Activated T-helper 2 cell treated with anti-CD3 and anti-CD28 coated beads, Interferon-gamma antibody, Interleukin-2, Interleukin-4, amounts not matched to agents 10 μg/mL and 5 μg/mL and 100 μg/mL, durations not matched to agents 14 hours and 24 hours and 36 hours (primary cell): ENCODE measurements at places on chromosomes 12 and 14. TPM values are rescaled to one million over a fixed set of nuclear protein-coding genes. Genes with fewer than 3 reads are reported as not detected.
A peak's percentile ranks its signal among the peaks of the same experiment; 100 is the strongest.

DNA sequence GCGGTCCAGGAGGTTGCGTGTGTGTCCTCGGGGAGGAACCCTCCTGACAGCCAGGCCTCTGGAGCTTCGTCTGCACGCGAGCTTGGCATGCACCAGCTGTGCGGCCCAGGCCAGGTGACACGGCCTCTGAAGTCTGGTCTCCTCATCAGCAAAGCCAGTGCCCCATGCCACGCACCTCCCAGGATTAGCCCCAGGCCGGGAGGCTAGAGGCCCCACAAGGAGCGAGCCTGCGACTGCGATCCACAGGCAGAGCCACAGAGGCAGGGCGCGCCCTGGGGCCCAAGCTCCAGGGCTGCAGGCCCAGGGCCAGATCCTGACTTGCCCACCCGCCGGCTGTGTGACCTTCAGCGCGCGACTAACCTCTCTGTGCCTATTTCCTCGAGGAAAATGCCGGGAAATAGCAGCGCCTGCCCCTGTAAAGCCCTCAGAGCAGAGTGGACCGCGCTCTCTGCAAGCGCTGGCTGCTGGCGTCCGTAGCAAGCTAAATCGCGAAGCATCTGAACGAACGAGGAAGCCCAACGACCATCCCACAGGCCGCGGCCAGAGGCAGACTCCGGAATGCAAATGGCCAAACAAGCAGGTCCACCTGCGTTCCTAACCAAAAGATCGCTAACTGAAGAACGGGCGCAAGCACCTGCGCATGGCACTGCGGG lies 492 bp upstream of the BTBD6 start:
- no peaks in the 10 kb centered on the region for H3K27me3 ChIP-seq
- peak overlapping the region; percentile 3 for H3K27ac ChIP-seq
- DNase-seq, result no peak

- no peaks in the 10 kb centered on the region for H3K36me3 ChIP-seq
- H3K4me1 ChIP-seq, result peaks cover 2% of the 10 kb centered on the region
- H3K4me3 ChIP-seq, result no peak overlapping the region
- H3K27ac ChIP-seq, result no peak overlapping the region
These were observed 34.5 kb downstream of the HMGA2 start for GRCh38 chr12:65858831-65859230.

GRCh38 chr14:23025151-23025814 lies 9.4 kb downstream of the PSMB5 start:
- H3K36me3 ChIP-seq, result peaks cover 60% of the 10 kb centered on the region
- peaks cover 47% of the 10 kb centered on the region for H3K4me1 ChIP-seq
- H3K4me3 ChIP-seq, result peak overlapping the region; percentile 6
- H3K27ac ChIP-seq, result peak overlapping the region; percentile 70
- DNase-seq, result no peak
- H3K27me3 ChIP-seq, result no peaks in the 10 kb centered on the region

DNA sequence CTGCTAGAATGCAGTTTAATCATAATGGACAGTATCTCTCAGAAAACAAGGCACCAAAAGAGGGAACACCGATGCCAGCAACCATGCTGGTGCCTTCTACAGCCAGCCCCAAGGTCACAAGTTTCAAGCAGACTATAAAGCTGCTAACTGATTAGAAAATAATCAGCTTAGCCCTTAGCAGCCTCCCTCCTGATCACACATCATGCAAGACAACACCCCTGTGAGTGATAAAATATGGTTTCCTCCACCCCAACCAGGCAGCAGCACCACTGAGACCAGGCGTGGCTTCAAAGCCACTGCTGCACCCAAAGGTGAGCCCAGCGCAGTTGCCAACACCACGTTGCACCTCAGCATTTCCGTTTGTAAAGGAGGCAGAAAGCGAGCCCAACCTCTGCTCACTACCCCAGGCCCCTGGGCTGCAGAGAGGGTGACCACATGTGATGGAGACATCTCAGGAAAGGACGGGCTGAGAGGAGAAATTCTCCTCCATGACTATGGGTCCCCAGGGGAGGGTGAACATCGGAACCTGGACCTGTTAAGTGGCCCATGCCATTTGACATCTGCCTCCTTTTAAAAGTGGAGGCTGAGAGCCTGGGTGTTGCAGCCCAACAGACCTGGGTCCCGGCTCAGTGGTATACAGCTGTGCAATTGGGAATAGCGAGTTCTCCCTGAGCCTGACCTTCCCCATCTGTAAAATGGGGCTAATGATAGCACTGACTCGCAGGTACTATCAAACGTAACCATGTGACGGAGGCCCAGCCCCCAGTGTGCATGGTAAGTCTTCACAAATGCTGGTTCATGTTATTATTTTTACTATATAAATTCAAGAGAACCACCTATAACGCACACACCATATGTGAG lies 11.5 kb downstream of the ZFP36L1 start:
- H3K36me3 ChIP-seq, result peaks cover 5% of the 10 kb centered on the region
- peak; percentile 66 for DNase-seq
- H3K4me1 ChIP-seq, result peaks cover 68% of the 10 kb centered on the region
- H3K27ac ChIP-seq, result peak overlapping the region; percentile 92
- H3K4me3 ChIP-seq, result peak overlapping the region; percentile 67

DNA sequence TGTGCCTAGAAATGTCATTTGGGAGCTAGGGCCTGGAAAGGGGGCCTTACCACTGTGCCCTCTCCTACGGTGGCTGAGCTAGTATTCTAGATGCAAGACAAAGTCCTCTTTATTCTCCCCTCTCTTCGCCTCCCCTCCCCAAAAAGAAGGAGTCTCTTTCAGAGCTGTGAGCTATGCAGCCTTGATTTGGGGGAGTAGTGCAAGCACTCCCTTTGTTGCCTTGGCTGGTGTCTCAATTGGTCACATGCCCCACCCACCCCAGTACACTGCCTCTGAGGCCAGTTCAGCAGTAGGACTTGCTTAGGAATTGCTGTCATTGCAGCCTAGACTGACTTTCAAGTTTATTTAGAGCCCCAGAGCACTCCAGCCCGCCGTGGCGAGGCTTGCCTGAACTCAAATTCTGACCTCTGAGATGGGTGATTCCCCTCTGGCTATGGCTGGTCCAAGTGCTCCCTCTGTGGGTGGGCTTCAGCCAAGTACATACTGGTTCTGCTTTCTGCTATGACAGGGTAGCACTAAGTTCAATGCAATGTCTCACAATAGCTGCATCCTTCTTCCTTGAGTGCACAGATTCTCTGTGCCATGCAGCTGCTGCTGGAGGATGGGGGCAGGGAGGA lies 37.0 kb upstream of the FBXO33 start:
- no peak overlapping the region for H3K4me3 ChIP-seq
- no peak overlapping the region for H3K27ac ChIP-seq
- DNase-seq, result no peak
- H3K4me1 ChIP-seq, result peaks cover 2% of the 10 kb centered on the region
- H3K27me3 ChIP-seq, result peaks cover 10% of the 10 kb centered on the region

DNA sequence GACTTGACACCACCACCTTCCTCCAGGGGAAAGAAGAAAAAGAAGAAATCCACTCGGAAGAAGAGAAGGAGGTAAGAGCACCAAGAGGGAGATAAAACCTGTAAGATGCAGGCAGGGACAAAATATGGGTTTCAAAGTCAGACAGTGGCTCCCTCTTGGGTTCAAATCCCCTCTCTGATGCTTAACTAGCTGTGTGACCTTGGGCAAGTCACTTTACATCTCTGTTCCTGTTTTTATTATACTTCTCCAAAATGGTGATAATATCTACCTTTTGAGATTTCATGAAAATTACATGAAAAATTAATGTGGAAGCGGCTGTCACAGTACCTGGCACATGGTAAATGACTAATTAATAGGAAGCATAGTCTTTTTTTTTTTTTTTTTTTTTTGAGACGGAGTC lies 64.4 kb upstream of the HSPB8 start:
- no peaks in the 10 kb centered on the region for H3K36me3 ChIP-seq
- H3K27ac ChIP-seq, result no peak overlapping the region
- no peak for DNase-seq
- H3K4me1 ChIP-seq, result no peaks in the 10 kb centered on the region

DNA sequence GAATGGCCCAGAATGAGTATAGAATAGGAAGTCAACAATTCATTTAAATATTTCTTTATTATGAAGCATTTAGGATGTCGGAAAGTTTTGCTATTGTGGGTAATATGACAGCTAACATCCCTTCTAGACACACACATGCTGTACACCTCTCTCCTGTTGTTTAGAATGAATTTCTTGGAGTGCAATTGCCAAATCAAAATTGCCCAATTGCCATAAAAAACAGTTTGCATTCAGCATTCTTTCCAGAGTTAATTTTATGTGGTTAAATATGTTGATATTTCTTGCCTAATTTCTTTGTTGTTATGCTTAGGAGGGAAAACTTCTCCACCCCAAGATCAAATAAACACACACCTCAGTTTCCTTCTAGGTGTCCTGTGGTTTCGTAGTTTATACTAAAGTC lies 16.9 kb upstream of the SMCO2 start:
- no peaks in the 10 kb centered on the region for H3K27me3 ChIP-seq
- H3K4me3 ChIP-seq, result no peak overlapping the region
- peaks cover 23% of the 10 kb centered on the region for H3K4me1 ChIP-seq
- peaks cover 30% of the 10 kb centered on the region for H3K36me3 ChIP-seq
- no peak overlapping the region for H3K27ac ChIP-seq

DNA sequence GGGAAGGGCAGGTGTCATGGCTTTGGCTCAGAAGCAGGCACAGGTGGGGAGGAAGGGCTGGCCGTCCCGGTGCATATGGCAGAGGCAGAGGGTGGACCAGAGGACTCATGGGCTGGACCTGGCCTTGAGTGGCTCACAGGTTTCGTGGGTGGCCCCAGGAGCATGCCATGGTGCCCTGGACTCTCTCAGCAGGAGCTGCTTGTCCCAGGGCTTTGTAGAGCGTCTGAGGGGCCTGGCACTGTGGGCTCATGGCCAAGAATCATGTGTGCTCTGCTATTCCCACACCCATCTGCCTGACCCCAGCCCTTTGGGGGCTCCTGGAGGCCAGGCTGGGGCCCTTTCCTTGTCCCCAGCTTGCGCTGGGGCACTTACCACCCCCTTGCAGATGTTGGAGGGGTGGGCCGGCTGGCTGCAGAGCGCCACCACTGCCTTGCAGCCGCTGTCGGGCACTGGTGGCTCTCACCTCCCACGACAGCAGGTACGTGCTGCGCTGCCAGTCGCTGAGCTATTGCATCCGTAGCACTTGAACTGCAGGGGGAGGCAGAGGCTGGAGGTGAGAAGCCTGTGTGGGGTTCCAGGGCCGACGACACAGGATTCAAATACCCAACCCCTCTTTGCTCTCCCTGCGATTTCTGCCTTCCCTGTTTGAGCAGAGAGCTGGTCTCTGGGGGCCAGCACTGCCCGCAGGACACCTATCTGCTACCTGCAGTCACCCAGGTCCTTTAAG lies 187.4 kb upstream of the PRMT8 start:
- H3K36me3 ChIP-seq, result no peaks in the 10 kb centered on the region
- H3K27ac ChIP-seq, result no peak overlapping the region
- peaks cover 2% of the 10 kb centered on the region for H3K27me3 ChIP-seq

DNA sequence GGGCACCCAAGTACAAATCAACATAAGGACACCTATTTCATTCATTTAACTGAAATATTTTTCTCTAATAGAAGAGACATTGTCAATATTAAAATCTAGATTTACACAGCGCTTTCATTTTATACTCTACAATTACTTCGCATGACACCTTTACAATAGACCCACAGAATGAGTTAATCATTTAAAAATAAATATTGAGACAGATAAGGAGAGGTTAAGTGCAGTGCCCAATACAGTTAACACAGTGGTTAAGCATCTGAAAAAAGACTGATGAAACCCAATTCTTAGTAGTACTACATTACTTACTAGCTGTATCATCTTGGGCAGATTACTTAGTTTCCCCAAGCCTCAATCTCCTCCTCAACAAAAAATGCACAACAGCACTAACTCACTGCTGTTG lies 116.2 kb downstream of the DENND5B start:
- H3K27me3 ChIP-seq, result peaks cover 4% of the 10 kb centered on the region
- H3K4me3 ChIP-seq, result no peak overlapping the region
- H3K4me1 ChIP-seq, result peaks cover 3% of the 10 kb centered on the region

DNA sequence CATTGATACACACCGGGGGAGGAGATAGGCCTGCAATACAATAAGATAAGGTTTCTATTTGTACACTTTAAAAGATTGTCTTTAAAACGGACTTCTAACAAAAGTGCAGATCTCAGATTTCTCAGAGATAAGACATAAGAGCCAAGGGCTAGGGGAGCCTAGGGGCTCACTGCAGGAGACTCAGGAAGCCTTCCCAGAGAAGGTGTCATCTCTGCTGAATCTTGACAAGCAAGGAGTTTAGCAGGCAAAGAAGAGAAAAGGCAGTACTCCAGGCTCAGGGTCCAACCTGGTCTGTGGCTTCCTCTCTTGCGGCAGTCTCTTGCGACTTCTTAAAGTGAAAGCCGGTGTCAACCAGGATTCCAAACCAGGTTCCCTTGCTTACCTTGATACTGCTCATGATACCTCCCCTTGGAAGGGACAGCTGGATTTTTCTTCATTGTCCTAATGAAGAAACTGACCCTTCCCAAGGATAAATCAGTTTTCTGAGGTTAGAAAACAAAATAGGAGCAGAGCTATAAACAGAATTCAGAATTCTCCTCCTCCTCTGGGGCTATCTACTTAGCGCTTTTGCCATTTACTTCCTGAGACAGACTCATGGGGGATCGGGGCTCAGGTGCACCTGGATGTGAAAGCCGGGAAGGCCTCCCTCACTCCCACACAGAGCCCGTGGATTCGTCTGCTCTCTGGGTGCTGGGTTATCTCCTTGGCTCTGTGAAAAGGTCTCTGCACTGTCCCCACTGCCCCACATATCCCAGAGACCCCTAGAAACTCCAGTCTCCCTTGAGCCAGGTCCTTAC lies 1.7 kb upstream of the SCNN1A start:
- no peak overlapping the region for H3K27ac ChIP-seq
- H3K4me3 ChIP-seq, result no peak overlapping the region
- H3K4me1 ChIP-seq, result peaks cover 17% of the 10 kb centered on the region
- DNase-seq, result no peak

GRCh38 chr12:754851-755562 lies 2.6 kb downstream of the WNK1 start:
- H3K36me3 ChIP-seq, result peaks cover 44% of the 10 kb centered on the region
- peak overlapping the region; percentile 89 for H3K27ac ChIP-seq
- DNase-seq, result no peak
- H3K27me3 ChIP-seq, result no peaks in the 10 kb centered on the region
- peaks cover 35% of the 10 kb centered on the region for H3K4me1 ChIP-seq

DNA sequence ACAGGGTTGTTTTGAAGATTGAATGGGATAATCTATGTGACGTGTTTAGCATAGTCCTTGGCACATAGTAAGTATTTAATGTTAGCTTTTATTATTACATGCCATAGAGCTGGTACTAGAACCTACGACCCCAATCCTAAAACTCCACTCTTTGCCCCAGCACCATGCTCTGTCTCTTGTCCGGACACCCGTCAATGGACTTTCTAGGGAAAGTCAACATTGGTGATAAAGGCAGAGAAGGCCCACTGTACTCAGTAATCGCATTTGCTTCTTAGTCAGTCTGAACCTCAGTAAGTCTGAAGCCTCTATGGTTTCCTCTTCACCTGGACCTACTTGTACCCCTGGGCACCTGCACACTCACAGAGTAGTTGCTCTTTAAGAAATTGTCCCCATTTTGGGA lies 153.1 kb upstream of the PRMT8 start:
- H3K36me3 ChIP-seq, result no peaks in the 10 kb centered on the region
- H3K4me1 ChIP-seq, result no peaks in the 10 kb centered on the region
- H3K4me3 ChIP-seq, result no peak overlapping the region
- H3K27ac ChIP-seq, result no peak overlapping the region
- peaks cover 12% of the 10 kb centered on the region for H3K27me3 ChIP-seq
- DNase-seq, result no peak

GRCh38 chr12:14619741-14620501 lies 52.2 kb upstream of the PLBD1 start:
- no peak for DNase-seq
- H3K4me3 ChIP-seq, result no peak overlapping the region
- H3K4me1 ChIP-seq, result peaks cover 3% of the 10 kb centered on the region
- H3K36me3 ChIP-seq, result no peaks in the 10 kb centered on the region

FANCM gene
- total RNA-seq, result 14.4 and 14.5 TPM in 2 replicates

P2RX7 gene
- total RNA-seq, result 6.5 and 6.6 TPM in 2 replicates

PLEKHG7 gene
- total RNA-seq, result not detected in 2 replicates

NPFF gene
- not detected in 2 replicates for total RNA-seq

LGALS3 gene
- total RNA-seq, result 14.8 and 18.7 TPM in 2 replicates

PMEL gene
- 0.32 and 0.37 TPM in 2 replicates for total RNA-seq

RNU4-1 gene
- 2,603 and 2,662 TPM in 2 replicates for total RNA-seq

RND1 gene
- total RNA-seq, result 3.5 and 4.7 TPM in 2 replicates
